Activated CD8-positive, alpha-beta memory T cell treated with anti-CD3 and anti-CD28 coated beads for 1 hour (primary cell): ENCODE measurements at places on chromosomes 7 and 10.
A peak's percentile ranks its signal among the peaks of the same experiment; 100 is the strongest.

GRCh38 chr7:70419526-70420380, 712.2 kb upstream of the GALNT17 start:
- no peak for DNase-seq

DNA sequence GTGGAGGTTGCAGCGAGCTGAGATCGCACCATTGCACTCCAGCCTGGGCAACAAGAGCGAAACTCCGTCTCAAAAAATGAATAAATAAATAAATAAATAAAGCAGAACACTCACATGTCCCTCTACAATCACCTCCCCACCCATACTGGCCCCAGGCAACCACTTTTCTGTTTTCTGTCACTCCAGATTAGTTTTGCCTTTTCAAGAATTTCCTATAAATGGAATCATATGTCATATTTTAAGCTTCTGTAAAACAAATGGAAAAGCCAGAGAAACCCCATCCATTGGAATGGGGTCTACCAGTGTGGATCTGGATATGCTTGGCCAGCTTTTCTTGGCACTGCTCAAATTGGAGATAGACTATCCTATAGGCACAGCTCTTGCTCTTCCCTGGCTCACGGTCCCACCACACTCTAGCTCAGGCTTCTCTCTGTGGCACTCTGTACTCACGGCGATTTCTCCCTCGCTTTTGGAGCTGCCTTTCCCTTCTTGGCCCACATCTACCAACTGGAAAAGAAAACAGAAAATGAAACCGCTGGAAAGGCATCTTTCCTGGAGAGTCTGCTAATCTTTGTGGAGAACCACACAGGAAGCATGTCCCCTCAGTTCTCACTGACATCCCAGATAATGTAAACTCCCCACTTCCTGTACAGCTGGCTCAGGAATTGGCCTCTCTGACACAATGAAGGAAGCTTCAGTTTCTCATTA, 210.1 kb downstream of the JCAD start:
- DNase-seq = no peak

DNA sequence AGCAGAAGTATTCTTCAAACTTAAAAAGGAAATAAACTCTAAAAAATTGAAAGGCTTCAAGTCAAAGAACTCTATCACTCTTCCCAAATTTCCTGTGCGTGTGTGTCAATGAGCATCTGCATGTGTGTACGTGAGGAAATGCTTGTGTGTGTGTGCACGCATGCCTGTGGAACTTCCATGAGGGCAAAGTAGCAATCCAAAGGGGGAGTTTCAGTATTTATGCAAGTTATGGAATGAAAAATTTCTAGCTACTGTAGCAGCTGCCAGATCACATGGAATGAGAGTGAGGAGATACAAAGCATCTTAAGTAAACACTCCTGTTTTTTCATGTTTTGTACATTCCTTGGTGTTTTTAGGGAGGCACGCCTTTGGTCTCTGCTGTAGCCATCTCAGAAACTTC, 152.6 kb downstream of the RAPGEF5 start:
- DNase-seq = no peak

- no peak for DNase-seq
Observed at GRCh38 chr7:65746398-65746669, 126.5 kb upstream of the VKORC1L1 start.

DNA sequence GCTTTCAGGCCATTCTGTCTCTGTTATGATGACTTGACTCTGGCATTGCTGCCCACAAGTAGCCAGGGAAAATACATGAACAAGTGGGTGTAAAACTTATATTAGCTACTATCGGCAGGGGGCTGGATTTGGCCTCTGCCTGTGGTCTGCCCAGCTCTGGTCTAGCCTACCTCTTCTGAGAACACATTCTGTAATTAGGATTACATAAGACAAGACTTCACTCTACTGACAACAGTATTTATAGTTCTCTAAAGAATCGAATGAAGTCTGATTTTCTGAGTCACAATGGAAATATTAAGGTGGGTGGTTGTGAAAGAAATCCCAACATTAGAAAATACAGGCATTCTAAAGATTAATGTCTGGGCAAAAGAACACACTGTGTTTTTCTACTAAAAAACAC, 55.5 kb downstream of the DLD start:
- no peak for DNase-seq

- DNase-seq = peak; percentile 22
Observed at GRCh38 chr10:11684717-11685645, 57.2 kb upstream of the ECHDC3 start.

GRCh38 chr7:101244375-101245146, at the start of gene FIS1:
Gene FIS1 (minus strand): TSS chr7:101245081. CDS start chr7:101245004, 77 bp downstream.
- DNase-seq = peak; percentile 73

GRCh38 chr7:29593459-29593858, 29.8 kb downstream of the PRR15 start:
- DNase-seq = no peak

- DNase-seq = no peak
Observed at GRCh38 chr7:125316466-125316865, 386.8 kb upstream of the POT1 start.

DNA sequence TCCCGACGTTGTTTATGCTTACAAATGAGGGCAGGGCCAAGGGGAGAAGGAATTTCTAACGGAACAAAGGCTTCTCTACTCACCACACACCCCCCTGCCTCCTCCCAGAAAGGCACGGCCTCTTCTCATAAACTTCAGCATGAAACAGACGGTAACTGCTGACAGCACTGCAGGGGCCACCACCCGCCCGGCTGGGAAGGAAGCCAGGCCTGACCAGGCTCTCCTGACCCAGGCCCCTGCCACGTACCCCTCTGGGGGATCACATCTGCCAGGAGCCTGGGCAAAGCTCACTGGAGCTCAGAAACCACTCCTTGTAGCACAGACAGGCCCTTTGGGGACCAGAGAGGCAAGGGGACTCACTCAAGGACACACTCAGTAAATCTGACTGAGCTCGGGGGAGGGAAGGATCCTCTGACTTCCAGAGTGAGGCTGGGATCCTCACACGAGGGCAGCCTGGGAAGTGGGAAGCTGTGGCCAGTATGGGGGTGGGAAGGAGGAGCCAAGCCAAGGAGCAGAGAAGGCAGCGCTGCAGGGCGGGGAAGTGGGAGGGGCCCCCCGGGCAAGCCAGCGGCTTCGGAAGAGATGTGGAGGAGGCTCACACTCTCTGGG, 46.1 kb downstream of the ZCCHC24 start:
- DNase-seq = no peak

DNA sequence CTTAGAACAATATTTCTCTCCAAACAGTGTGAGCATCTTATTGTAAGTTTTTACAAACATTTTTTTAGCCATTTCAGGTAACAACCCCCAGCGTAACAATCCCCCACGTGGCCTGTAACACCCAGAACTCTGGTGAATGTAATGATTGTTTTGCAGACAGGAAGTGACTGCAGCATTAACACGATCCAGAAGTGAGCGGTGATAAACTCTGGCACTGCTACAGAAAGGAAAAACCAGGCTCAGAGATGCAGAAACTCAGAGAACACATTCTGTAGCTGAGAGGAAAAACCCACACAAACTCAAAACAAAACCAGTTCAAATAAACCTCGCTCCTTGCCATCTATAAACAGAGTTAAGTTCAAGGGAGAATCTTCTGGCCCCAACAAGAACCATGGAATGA, 285.7 kb downstream of the FGFR2 start:
- DNase-seq = no peak
